Activated naive CD4-positive, alpha-beta T cell treated with anti-CD3 and anti-CD28 coated beads, Interleukin-2, amount 50 U/mL, for 72 hours (primary cell): ENCODE measurements at places on chromosomes 1 and 21.

- DNase-seq = no peak
These were observed 45.6 kb upstream of the HFM1 start for GRCh38 chr1:91450260-91450659.

- DNase-seq = no peak
These were observed 20.5 kb downstream of the TMEM51 start for GRCh38 chr1:15173863-15174614.

DNA sequence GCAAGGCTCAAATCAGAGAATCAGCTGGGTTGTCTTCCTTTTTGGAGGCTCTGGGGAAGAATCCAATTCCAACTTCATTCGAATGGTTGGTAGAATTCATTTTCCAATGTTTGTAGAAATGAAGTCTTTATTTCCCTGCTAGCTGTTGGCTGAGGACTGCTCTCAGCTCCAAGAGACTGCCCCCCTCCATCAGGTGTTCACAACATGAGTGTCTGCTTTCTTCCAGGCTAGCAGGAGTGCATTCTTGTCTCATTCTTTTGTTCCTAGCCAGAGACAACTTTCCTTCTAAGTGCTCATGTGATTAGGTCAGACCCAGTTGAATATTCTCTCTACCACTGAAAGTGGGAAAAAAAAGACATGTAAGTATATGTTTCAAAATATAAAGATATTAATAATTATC, 95.2 kb downstream of the HLX start:
- DNase-seq = no peak

GRCh38 chr1:101548376-101548775, 311.6 kb downstream of the S1PR1 start:
- no peak for DNase-seq
